H4 (cell line): ENCODE measurements at places on chromosomes 1 and 21.

DNA sequence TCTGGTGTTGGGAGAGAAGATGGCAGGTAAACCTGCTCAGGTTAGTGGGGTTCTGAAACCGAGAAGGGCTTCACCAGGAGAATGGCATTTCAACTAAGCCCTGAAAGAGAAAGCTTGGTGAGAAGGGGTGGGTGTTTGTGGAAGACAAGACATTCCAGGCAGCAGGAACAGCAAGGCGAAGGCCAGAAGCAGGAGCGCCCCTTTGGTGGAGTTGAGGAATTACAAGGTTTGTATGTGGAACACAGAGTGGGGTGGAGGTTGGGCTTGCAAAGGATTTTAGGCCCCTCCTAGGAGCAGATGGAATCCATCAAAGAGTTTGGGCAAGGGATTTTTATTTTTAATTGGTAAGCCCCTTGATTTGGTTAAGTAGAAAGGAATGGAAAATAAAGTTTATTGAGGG, 24.8 kb upstream of the ELOA start:
- peak; percentile 73 for DNase-seq

DNA sequence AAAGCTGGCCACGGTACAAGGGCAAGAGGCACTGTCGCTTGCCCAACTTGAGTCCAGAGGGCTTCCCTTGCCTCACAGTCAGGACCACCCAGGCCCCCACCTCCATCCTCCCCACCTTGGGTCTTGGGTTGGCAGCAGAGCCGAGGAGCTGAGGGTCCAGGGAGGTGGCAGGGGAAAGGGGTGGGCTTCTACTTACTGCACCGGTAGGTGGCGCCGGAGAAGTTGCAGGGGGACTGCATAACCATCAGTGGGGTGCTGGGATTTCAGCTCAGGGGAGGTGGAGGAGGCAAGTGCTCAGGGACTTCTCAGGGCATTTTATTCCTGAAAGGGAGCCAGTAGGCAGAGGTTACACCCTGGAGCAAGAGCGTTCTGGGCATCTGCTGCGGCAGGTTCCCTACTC, 44.0 kb downstream of the TRIM62 start:
- DNase-seq, result no peak

- no peak for DNase-seq
These were observed 25.5 kb upstream of the C1orf53 start for GRCh38 chr1:197876894-197877293.

GRCh38 chr1:238293075-238293474, 402.4 kb upstream of the ZP4 start:
- DNase-seq, result no peak

DNA sequence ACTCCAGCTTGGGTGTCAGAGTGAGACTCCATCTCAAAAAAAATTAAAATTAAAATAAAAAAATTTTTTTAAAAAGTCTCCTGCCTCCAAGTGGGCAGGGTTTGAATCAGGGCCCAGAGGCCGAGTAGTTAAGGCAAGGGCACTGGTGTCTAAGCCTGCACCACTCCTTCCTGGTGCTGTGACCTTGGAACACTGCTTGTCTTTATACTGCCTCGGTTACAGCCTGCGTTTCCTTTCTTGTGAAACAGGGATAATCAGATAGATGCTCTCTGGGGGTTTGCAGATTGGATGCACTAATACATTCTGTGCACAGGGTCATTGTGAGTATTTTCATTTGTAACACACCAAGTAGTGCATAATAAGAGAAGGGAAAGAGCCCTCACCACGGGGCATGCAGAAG, 58.4 kb upstream of the EFHD2 start:
- DNase-seq, result no peak

DNA sequence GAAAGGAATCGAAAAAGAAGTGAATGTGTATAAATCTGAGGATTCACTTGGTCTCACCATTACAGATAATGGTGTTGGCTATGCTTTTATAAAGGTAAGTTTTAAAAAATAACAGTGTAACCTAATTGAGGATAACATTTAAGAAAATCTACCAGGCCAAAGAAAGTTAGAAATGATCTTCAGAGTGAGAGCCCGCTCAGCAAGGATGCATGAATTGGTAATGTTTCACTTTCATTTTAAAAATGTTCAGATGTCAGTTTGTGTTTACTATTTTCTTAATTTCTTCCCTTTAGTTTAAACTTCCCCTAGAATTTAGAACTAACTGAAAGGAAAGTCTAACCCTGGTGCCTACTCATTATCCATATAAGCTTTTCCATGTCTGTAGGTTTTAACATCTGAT, 35.0 kb downstream of the GIPC2 start:
- no peak for DNase-seq

- no peak for DNase-seq
These were observed 106.4 kb upstream of the PBX1 start for GRCh38 chr1:164452549-164452948.

DNA sequence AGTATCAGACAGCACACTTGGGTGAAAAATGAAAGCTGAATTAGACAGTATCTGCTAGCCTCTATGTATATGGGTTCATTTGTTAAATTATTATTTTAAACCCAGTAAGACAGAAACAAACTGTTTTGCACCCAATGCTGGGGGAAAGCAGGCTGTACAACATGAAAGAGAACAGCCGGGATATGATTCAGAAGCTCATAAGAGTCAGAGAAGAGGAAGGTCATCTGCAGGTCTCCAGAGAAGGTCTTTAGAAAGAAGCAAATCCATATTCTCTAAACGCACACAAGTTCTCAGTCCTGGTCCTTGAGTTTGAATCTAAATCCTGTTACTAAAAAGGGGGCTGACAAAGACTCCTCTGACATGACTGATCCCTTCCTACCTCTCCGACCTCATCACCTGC, 155.1 kb downstream of the SIPA1L2 start:
- no peak for DNase-seq

GRCh38 chr1:47637111-47637685, 199.4 kb downstream of the FOXD2 start:
- peak; percentile 57 for DNase-seq

- DNase-seq, result no peak
These were observed at the start of gene EPS8L3 for GRCh38 chr1:109763646-109764415. Gene EPS8L3 (minus strand): TSS chr1:109763923. CDS start chr1:109761749, 2,174 bp downstream.

DNA sequence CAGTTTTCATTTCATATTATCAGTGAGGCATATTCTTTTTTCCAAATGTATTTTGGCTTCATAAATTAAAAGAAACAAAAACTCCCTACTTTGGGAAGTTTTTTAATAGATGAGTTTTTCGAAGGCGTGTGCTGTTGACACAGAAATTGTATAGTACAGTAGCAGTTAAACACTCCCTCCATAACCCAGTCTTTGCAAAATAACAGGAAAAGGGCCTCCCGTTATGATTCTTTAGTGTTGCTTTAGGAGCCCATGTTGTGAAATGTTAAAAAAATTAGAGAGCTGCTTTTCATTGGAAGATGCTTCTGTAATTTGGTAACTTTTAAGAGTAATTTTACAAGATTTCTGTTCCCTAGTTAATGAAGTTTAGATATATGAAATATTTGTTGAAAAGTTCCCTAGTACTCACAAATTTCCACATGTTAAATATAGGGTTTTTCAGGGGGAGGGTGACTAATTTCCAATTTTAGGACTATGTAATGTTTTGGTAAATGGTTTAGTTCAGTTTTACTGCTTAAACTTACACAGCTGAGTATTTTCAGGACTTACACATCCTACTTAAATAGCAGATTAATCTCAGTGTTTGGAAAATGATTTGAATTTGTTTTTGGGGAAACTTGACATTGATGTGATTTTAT, 2.0 kb downstream of the CAMSAP2 start:
- DNase-seq, result no peak

DNA sequence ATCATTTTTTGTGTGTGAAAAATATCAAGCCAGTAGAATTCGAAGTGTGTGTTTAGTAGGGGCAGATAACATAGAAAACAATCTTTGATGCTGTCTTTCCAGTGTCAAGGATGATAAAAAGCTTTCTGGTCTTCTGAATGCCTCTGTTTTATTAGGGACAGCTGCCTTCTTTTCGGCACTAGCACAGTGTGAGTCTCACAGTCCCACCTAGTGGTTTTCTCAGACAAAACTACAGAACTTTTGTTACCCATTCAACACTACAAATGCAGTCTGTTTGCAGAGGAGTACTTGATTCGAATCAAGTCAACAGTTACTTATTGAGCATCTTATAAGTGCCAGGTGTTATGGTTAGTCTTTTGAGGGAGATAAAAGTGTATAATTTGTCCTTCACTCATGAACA, 30.6 kb upstream of the MCOLN3 start:
- no peak for DNase-seq

DNA sequence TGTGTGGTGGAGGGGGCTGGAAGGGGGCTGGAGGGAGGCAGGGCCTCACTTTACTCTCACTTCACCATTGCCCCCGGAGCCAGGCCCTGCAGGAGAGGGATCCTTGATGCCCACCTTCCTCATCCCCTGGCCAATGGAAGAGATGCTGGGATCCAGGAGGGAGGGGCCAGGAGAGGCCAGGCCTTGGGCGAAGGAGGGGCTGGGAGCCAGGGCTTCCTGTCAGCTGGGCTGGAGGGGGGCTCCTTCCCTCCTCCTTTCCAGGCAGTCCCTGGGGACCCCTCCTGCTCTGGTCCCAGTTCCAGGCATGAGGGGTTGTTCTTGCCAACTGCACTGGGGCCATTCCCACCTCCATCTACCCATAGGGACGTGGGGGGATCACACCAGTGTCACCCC, 5.7 kb downstream of the AHDC1 start:
- DNase-seq, result no peak

GRCh38 chr1:110800079-110800478, 72.9 kb upstream of the CD53 start:
- no peak for DNase-seq

GRCh38 chr1:16122916-16123315, 33.0 kb downstream of the EPHA2 start:
- peak; percentile 77 for DNase-seq

- no peak for DNase-seq
These were observed 5.9 kb upstream of the INPP5B start for GRCh38 chr1:37952738-37953137.

- DNase-seq, result no peak
These were observed 368.0 kb upstream of the PRMT6 start for GRCh38 chr1:106688446-106688845.

- no peak for DNase-seq
These were observed 37.6 kb downstream of the PARP1 start for GRCh38 chr1:226370144-226370923.

GRCh38 chr21:39452207-39452969, 618 bp downstream of the SH3BGR start:
- peak; percentile 84 for DNase-seq

DNA sequence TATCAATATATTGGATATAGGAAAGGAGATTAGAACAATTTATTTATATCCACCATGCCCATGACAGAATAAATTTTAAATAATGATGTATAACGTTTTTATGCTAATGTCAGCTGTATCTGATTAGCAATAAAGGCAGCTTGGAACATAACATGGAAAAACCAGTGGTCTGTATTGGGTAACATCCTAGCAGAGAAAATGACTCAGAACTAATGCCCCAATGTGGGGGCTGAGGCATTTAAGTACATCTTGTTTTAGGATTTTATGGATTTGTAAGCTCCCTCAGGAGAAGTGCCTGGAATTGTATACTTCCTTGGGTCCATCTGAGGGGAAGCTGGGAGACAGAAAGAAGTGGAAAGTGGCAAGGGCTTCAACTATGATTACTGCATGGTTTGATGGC, 82.3 kb downstream of the HMCN1 start:
- no peak for DNase-seq

DNA sequence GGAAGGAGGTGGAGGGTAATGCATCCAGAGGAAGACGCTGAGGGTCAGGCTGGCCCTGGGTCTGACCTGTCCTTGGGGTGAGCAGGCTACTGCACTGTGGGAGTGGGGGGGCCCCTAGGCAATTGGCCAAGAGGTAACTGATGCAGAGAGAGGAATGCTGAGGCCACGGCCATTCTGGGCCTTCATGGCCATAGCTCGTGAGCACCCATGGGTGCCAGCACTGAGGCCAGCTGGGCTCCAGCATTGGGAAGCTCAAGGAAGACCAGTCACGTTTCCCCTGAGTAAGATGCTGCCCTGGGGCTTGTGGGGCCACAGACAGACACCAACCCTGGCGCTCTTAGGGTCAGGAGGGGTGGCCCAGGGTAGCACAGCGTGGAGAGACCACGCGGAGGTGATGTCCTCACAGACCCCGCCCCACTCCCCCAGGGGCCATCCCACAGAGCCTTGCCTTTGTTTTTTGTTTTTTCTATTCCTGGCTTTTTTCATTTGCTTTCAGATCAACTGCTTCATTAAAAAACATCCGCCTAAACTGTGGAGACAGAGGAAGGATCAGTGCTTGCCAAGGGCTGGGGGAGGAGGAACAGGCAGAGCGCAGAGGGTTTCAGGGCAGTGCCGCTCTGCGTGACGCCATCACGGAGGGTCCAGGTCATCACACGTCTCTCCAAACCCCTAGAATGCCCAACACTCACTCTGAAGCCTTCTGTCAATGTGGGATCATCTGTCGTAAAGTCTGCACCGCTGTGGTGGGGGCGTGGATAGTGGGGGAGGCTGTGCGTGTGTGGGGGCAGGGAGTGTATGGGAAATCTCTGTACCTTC, 61.1 kb downstream of the SIK1 start:
- no peak for DNase-seq

DNA sequence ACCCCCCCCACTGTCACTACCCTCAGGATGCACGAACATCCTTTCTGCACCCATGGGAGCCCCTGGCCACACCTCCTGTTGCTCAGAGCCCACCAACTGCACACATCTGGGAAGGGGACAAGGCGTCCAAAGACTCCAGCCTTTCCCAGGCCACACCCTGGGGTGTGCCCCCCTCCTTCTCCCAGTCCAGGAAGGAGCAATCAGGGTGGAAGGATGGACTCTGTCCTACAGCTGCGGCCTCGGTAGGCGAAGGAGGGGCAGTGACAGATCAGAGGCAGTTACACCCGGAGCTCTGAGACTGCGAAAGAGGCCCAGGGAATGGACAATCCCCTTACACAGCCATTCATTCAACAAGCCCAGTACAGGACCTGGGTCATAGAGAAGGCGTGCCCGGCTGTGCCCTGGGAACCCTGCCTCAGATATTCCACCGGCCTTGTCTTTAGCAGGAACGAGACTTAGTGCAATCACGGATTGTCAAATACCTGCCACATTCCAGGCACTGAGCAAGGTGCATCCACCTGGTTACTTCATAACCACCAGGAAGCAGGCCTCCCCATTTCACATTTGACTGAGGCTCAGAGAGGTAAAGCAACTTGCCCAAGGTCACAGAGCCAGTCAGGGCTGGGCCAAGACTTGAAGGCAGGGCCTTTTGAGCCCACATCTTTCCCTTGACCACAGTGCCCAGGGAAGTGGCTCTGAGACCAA, 9.4 kb downstream of the HSPG2 start:
- no peak for DNase-seq

GRCh38 chr1:47915677-47916353, 81.4 kb downstream of the TRABD2B start:
- DNase-seq, result no peak

GRCh38 chr1:37570528-37571334, 14.0 kb downstream of the DNALI1 start:
- DNase-seq, result no peak

- DNase-seq, result no peak
These were observed 24.1 kb downstream of the RGS5 start for GRCh38 chr1:163178628-163179027.

GRCh38 chr1:32411261-32411660, 17.0 kb upstream of the BSDC1 start:
- no peak for DNase-seq
